Hematopoietic multipotent progenitor cell treated with erythropoietin and hydrocortisone succinate and interleukin-3 and kit ligand, for 6 days (in vitro differentiated cells): ENCODE measurements at places on chromosomes 16 and 17.
A peak's percentile ranks its signal among the peaks of the same experiment; 100 is the strongest.

DNA sequence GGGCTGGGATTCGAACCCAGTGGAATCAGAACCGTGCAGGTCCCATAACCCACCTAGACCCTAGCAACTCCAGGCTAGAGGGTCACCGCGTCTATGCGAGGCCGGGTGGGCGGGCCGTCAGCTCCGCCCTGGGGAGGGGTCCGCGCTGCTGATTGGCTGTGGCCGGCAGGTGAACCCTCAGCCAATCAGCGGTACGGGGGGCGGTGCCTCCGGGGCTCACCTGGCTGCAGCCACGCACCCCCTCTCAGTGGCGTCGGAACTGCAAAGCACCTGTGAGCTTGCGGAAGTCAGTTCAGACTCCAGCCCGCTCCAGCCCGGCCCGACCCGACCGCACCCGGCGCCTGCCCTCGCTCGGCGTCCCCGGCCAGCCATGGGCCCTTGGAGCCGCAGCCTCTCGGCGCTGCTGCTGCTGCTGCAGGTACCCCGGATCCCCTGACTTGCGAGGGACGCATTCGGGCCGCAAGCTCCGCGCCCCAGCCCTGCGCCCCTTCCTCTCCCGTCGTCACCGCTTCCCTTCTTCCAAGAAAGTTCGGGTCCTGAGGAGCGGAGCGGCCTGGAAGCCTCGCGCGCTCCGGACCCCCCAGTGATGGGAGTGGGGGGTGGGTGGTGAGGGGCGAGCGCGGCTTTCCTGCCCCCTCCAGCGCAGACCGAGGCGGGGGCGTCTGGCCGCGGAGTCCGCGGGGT is at the start of gene CDH1:
Gene CDH1 (plus strand): TSS at position 247 of the 684 bp plus-strand sequence. CDS start 124 bp downstream, at position 371.
- peak; percentile 69 for DNase-seq

DNA sequence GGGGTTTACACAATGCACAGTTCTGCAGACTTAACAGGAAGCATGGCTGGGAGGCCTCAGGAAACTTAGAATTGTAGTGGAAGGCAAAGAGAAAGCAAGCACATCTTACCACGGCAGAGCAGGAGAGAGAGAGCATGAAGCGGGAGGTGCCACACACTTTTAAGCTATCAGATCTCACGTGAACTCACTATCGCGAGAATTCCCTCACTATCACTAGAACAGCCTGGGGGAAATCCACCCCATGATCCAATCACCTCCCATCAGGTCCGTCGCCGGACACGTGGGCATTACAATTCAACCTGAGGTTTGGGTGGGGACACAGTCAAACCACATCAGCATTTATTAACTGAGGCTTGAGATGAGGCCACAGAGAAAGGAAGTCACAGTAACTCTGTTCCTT is 326.7 kb downstream of the C16orf95 start:
- DNase-seq = peak; percentile 7

- DNase-seq = no peak
Measured at GRCh38 chr17:77205396-77206125, 64.8 kb downstream of the SEC14L1 start.

DNA sequence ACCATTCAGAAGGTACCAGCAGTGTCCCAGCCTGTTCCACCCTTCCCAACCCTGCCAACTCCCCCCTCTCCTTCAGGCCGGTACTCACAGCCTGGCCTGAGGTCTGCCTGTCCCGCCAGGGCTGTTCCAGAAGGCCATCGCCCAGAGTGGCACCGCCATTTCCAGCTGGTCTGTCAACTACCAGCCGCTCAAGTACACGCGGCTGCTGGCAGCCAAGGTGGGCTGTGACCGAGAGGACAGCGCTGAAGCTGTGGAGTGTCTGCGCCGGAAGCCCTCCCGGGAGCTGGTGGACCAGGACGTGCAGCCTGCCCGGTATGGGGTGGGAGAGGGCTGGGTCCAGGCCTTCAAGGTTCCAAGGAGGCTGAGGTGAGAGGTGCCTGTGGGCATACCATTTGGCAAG is 5.3 kb upstream of the SPEM1 start:
- DNase-seq = no peak

DNA sequence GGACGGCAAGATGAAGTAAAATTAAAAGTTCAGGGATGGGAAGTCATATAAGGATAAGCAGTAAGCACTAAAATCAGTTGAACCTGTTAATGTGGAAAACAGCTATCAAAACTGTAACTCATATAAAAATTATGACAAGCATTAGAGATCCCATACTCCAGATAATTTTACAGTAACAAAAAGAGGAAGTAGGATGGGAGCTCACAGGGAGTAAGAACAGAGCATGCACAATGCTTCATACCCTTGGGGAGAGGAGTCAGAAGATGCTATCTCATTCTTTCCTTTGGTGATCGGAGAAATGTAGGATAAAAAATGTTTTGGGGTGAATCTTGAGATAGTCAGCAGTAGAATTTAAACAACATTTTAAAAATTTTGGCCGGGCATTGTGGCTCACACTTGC is 164.7 kb upstream of the CACNG5 start:
- peak; percentile 20 for DNase-seq
